ENCODE measurements at places on chromosomes 3 and 15.

DNA sequence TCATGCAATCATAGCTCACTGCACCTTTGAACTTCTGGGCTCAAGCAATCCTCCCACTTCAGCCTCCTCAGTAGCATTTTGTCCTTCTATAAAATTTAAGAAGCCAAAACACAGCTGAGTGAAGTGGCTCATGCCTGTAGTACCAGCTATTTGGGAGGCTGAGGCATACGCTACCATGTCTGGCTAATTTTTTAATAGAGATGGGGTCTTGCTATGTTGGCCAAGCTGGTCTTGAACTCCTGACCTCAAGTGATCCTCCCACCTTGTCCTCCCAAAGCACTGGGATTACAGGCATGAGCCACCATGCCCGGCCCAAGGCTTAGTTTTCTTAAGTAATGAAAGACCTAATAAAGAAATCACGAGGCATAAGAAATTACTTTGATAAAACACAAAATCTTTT lies 14.7 kb upstream of the FNDC3B start:
- DNase-seq = no peak

- no peak for DNase-seq
Measured at GRCh38 chr15:32104061-32104995, 74.0 kb downstream of the CHRNA7 start.

DNA sequence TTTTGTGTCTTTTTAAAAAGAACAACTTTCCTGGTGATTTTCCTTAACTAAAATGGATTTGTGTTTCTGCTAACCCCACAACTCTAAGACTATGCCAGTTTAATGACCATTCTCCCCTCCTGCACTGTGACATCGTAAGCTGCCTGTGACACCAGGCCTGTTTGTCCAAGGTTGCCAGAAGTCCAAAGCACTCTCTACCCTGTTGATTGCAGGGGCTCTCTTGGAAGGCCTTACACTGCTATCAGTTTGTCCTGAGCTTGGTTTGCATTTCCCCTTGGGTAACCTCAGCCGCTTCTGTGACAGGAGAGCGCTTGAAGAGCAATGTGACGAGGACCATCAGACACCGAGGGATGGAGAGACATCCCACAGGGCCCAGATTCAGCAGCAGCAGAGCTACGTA lies 55.8 kb downstream of the CDAN1 start:
- no peak for DNase-seq

DNA sequence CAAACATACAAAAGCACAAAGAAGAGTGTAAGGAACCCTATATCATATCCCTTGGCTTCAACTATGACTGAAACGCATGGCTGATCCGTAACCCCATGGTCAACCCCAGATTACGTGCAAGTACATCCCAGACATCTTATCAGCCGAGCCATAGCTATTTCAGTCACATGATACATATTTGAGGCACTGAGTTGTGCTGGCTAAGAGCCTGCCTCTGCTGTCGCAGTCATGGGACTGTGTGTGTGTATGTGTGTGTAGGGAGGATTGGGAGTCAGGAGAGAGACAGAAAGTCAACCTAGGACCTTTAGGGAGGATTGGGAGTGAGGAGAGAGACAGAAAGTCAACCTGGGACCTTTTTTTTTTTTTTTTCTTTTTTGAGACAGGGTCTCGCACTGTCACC lies 8.4 kb downstream of the ST6GAL1 start:
- DNase-seq = no peak

DNA sequence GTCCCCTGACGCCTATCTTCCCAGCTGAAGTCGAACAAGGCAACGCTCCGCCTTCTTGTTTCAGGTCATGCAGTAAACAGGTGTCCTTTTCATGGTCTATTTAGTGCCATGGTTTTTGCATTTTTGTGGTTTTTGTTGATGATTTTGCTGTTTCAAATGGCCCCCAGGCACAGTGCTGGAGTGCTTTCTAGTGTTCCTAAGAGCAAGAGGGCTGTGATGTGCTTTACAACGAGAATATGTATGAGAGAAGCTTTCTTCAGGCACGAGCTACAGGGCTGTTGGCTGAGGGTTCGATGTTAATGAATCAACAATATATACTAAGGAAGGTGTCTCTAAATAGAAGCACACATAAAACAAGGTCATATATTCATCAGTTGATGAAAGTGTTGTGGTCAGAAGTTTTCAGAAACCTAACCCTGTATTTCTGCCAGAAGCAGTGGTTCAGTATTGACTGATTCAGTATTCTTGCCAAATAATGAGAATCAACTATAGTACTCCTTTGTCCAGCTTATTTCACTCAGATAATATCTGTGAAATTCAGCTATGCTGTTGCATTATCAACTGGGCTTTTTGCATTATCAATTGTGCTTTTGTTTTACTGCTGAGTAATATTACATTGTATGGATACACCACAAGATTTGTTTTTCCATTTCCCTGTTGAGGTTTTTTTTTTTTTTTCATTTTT lies 18.5 kb downstream of the LIMD1 start:
- DNase-seq = peak; percentile 89

GRCh38 chr3:124627501-124627908 lies 102.7 kb upstream of the UMPS start:
- no peak for DNase-seq

DNA sequence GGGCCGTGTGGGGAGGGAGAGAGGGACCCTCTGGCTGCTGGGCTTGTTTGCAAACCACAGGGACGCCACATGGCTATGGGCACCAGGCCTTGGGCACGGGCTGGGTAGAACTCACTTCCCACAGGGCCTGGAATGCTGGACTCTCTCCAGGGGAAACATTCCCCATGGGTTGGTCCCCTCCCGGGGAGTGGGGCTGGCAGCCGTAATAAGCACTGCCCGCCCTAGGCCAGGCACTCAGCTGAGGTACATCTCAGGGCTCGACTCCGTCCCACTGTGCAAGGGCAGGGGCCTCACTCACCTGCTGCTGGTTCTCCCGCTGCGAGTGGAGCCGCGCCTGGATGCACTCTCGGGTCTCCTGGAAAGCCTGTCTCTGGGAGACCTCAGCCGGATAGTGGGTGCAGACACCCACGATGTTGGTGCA lies 96.7 kb downstream of the ADCY5 start:
- no peak for DNase-seq

DNA sequence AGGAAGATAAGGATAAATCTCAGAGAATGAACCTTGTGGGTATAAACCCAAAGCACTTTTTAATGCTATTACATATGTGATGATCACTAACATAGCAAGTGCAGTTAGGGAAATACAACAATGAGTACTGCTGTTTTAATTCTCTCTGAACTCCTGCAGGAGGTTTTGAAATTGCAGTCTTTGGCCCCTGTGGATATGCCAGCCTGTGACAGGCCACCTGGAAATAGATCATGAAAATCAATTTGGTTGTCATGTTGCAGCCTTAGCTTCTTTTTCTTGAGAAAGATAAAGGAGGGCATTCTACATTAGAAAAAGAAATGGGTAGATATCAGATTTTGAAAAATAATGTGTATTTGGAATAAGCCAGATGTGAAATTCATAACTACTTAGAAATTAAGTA lies 103.6 kb downstream of the RSRC1 start:
- no peak for DNase-seq

DNA sequence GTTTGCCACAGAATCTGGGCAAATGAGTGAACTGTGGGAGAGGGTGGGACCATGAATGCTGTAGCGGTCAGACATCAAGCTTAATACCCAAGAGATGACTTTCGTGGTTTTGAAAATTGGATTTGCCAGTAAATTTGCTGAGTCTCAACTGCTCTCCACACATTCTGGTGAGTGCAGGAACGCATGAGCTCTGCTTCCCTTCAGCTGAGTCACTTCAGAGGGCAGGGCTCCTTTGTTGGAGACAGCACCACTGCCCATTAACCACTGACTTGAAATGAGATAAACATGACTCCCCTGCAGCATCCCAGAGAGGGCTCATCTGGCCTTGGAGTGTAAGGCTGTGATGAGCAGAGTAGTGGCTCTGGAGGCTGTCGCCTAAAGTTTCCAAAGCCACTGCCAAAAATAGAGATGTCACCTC lies 22.6 kb downstream of the RARRES1 start:
- DNase-seq = no peak

- peak; percentile 79 for DNase-seq
Measured at GRCh38 chr15:55290528-55291057, 980 bp upstream of the RAB27A start.

- no peak for DNase-seq
Measured at GRCh38 chr3:17055374-17056276, 170.9 kb downstream of the PLCL2 start.

Measured in NAMALWA (cell line).